HEK293T (cell line): ENCODE measurements at places on chromosomes 5 and 9.

- no peak for DNase-seq
Measured at GRCh38 chr9:98572054-98572627, 136.6 kb downstream of the GABBR2 start.

- DNase-seq = no peak
Measured at GRCh38 chr5:151740958-151741373, 17.5 kb downstream of the ATOX1 start.

DNA sequence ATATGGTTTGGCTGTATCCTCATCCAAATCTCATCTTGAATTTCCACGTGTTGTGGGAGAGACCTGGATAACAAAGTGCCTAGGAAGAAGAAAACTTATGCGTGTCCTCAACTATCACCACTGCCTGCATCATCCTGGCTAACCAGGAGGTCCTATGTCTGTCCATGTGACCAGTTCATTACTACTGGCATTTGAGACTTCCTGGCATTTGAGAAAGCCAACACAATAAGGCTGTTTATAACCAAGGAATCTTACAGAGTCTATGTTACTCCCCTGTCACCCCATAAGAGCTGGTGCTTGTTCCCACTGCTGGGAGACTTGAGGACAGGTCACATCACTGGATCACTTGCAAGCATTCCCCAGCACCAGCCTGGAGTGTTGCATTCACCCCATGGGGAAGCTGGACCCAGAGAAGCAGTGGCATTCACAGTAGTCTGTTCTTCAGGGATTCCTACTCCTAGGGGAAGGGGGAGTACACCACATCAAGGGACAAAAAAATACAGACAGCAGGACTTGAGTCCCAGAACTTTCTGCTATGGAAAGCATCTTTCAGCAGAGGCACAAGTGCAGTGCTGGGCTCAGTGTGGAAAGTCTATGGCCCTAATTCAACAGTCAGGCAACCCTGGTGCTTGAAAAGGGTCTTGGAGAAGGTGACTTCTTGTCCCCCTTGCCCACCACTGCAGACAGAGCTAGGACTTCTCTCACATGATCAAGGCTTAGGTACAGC lies 717.1 kb downstream of the SEMA5A start:
- no peak for DNase-seq

DNA sequence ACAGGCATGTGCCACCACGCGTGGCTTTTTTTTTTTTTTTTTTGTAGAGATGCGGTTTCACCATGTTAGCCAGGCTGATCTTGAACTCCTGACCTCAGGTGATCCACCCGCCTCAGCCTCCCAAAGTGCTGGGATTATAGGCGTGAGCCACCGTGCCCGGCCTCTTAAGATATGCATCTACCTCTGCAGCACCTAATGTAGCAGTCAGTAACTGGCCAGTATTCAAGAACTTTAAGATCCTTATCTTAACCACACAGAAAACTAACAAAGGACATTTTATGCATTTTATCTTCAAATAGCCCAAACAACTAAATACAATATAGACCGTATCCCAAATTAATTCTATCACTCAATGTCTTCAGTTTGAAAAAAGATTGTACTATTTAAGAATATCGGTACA lies 618.7 kb downstream of the TLE1 start:
- DNase-seq = no peak

GRCh38 chr5:66653325-66653724 lies 57.1 kb downstream of the MAST4 start:
- no peak for DNase-seq

DNA sequence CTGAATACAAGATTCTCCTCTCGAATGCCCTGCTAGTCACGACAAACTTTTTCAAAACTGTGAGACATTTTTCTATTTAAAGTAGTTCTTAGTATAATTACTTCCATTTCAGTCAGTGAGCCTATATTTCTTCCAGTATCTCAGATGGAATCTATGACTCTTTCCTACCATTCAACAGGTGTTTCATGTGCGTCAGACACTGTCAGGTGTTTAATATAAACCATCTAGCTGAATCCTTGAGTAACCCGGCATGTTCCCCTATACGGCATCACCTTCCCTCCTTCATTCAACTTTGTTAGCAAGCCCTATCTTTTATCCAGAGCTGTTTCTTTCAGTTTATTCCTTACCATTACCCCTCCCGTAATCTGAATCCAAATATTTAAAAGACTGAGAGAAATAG lies 418.8 kb downstream of the RAB3C start:
- no peak for DNase-seq

GRCh38 chr9:70530716-70531115 lies 116.3 kb upstream of the KLF9 start:
- no peak for DNase-seq

DNA sequence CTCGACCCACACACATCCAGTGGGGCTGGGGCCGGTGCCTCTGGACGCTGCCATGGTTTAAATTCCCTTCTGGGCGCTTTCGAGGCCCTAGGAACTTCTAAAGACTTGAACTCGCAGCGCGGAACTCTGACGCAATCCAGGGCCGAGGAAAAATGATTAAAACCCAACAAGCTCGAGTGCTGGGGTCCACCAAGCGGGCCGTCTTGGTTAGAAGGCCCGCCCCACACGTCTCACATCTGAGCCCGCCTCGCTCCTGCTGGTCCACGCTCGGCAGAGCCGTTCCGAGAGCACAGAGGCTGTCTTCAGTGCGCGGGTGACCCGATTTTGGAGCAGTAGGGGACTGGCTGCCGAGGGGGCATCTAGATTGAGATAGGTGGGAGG lies 1.5 kb downstream of the CRHBP start:
- DNase-seq = no peak

DNA sequence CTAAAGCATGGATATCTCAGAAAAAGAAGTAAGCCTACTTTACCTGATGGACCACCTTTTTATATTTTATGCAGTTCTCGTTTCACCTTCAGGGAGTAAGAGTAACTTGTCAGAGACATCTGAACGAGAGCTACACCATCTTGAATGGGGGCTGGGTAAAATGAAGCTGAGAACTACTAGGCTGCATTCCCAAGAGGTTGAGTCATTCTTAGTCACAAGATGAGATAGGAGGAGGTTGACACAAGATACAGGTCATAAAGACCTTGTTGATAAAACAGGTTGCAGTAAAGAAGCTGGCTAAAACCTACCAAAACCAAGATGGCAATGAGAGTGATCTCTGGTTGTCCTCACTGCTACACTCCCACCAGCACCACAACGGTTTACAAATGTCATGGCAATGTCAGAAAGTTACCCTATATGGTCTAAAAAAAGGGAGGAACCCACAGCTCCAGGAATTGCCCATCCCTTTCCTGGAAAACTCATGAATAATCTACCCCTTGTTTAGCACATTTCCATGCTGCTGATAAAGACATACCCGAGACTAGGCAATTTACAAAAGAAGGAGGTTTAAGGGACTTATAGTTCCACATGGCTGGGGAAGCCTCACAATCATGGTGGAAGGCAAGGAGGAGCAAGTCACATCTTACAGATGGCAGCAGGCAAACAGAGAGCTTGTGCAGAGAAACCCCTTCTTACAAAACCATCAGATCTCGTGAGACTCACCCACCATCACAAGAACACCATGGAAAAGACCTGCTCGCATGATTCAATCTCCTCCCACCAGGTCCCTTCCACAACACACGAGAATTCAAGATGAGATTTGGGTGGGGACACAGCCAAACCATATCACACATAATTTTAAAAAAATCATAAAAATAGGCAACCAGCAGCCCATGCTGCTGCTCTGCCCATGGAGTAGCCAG lies 62.5 kb downstream of the GIN1 start:
- DNase-seq = no peak

- DNase-seq = no peak
Measured at GRCh38 chr9:91034521-91034920, 232.9 kb downstream of the SYK start.

GRCh38 chr5:172569861-172570558 lies 71.1 kb upstream of the NEURL1B start:
- no peak for DNase-seq

- no peak for DNase-seq
Measured at GRCh38 chr9:85432599-85432998, 309.2 kb downstream of the AGTPBP1 start.

DNA sequence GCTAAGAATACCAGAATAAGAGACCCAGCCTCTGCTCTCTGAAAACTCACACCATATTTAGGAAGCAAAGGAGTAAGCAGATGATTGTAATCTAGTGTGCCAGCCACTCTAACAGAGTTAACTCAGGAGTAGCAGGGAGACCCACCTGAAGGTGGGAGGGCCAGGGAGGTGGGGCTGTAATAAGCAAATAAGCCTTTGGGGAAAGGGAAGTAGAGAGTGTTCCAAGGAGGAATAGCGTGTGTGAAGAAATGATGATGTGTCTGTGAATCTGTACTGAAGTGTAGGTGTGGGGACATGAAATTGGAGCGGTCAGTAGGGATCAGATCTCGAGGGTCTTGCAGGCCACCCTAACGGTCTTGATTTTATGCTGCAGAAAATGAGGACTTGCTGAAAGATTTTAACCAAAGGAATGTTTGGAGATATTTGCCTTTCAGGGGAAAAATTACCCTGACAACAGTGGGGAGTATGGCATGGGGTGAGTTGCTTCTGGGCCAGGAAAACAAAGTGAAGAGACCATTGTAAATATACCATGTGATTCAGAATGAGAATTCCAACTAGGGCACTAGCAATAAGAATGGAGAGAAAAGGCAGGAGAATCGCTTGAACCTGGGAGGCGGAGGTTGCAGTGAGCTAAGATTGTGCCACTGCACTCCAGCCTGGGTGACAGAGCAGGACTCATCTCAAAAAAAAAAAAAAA lies 44.1 kb upstream of the FSD1L start:
- DNase-seq = no peak

GRCh38 chr5:10577371-10578292 lies 13.8 kb downstream of the ANKRD33B start:
- no peak for DNase-seq

DNA sequence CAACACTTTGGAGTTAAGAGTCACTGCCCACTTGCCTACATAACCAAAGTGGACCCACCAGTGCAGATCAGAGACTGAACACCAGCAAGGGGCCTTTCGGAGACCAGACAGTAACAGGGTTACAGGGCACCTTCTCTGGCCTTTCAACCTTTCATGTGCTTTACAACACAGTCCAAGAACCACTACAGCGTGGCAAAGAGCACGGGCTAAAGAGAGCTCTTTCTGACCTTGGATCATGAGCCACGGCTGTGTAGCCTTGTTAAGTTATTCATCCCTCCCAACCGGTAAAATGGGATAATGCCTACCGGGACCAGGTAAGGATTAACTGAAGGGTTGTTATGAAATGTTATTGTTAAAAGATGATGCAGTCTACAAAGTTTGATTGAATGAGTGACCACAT lies 75.0 kb downstream of the TLE1 start:
- DNase-seq = no peak

DNA sequence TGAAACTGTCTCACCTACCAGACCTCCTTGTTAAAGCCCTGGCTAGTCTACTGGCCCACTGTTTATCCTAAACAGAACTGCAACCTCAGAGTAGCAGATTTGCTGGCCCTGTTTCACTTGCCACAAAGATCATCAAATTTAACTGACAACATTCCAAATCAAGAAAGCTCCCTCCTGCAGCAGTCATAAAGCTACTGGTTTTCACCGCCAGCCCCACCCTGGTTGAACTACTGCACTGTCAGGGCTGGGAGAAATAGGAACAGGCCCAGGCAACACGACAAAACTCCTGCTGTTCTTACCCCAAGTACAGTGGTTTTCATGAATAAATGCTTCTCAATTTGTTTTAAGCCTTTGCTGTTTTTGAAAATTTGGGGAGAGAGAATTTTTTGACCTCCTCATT lies 63.0 kb downstream of the NR6A1 start:
- no peak for DNase-seq

DNA sequence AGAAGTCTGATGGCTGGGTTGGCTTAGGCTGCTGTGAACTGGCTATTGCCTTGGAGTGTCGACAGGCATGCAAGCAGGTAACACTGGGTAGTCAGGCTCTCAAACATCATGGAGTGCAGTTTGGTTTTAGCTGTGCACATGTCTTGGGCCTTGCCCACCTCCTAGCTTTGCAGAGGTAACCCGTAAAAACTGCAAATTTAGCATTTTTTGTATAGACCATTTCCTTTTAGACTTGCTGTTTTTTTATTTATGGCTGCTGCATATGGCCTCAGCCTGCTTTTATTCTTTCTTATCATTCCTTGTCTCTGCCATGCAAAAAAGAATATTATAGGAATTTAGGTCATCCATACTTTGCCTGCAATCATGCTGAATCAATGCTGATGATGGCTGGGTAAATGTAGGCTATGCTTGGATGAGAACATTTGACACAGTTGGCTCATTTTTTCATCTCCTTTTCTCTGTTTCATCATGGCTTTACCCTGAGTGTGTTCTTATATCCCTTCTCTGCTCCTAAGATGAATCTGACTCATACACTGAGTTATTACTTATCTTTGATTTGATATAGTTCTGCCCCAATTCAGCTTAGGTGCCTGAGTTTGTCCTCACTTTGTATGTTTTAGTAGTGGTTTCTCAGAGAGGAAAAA lies 27.2 kb downstream of the RECK start:
- no peak for DNase-seq

DNA sequence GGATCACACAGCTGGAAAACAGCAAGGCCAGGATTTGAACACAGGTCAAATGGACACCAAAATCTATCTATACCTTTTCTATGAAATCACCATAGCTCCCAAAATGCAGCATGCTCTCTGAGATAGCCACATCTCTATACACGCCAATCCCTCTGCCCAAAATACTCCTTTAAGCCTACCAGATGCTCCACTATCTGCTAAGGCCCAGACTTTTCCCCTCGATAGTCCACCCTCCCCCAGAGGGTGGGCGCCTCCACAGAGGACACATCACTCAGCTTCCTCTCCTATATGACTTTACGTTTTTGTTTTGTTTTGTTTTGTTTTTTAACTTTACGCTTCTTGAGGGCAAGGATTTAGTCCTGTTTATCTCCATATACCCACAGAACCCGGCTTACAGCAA lies 46.8 kb downstream of the MTMR12 start:
- no peak for DNase-seq

- peak; percentile 66 for DNase-seq
Measured at GRCh38 chr5:4868140-4868735, 271.9 kb upstream of the ADAMTS16 start.

DNA sequence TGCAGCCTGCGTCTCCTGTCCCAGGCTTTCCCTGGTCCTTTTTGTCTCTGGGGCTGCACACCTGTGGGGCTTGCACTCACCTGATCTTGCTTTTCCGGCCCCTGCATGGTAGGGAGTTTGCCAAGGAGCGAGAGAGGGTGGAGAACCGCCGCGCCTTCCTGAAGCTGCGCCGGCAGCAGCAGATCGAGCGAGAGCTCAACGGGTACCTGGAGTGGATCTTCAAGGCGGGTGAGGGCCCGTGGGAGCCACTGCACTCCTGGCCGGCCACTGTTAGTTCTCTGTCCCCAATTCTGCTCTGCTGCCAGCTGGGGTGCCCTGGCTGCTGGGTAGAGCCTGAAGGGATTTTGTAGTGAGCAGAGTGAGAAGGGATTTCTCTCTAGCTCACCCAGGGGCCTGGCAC lies 78.0 kb downstream of the CACNA1B start:
- DNase-seq = no peak
